ENCODE measurements at places on chromosomes 7 and 10.
A peak's percentile ranks its signal among the peaks of the same experiment; 100 is the strongest.

GRCh38 chr7:138237995-138238394 lies 161.7 kb downstream of the AKR1D1 start:
- DNase-seq, result no peak

DNA sequence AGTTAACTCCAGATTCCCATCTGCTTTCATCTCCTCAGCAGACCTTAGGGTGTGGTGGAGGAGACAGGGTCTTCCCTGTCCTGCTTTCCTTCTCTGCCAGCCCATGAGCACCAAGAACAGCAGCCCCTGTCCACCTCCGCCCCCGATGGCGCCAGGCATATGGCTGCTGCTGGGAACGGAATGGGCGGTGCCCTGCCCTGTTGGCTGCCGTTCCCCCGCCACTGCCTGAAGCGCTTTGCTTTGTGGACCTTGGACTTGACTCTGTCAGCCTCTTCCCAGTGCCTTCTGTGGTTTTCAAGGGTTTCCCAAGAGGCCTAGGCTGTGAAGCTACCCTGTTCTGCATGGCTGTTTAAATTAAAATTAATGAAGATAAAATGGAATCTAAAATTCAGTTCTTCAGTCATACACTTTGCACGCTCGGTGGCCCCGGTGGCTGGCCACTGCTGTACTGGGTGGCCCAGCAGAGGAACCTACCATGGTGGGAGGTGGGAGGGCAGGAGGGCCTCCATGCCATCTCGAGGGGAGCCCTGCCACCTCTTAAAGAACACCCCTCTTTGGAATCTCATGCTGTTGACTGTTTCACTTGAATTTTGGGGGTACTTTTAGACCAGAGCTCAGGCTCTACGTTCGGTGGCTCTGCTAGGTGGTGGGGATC lies 78.7 kb downstream of the NKX6-2 start:
- DNase-seq, result no peak

- no peak for DNase-seq
These were observed 2.9 kb upstream of the CDK14 start for GRCh38 chr7:90593205-90593604.

DNA sequence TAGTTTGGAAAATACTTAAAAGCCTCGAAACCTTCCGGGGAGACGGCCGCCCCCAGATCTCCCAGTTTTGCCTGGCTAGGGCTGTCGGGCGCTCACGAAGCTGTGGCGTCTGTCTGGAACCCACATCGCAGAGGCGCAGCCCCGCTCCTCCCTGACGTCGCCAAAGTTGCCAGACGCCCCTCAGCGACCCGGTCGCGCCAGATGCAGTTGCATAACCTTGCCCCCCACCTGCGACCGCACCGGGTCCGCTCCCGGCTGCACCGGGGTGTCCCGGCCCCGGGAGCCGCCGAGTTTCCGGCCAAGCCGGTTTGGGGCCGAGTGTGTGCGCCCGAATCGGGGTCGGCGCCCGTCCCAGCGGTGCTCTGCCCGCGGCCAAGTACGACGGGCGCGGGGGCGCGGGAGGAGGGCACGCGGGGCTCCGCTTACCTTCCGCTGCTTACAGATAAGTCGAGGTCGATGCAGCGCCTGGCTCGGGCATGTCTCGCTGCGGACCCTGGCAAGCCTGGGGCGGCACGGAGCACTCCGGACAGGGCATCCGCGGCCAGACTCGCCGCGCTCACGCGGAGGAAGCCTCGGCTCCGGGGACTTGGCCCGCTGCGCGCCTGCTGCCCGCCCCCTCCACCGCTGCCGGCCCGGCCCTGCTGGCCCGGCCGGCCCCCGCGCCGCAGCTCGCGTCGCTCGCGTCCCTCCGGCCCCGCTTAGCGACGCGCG lies 665 bp downstream of the INSYN2A start:
- peak; percentile 24 for DNase-seq

DNA sequence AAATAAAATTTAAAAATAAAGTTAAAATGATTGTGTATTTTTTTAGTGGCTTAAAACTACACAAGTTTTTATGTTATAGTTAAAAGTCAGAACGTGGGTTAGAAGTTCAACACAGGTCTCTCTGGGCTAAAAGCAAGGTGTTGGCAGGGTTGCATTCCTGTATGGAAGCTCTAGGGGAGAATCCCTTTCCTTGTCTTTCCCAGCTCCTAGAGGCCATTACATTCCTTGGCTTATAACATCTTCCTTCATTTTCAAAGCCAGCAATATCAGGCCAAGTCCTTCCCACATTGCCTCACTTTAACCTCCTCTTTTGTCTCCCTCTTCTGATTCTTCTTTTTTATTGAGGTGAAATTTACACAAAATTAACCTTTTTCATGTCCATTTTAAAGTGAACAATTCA lies 52.4 kb upstream of the EEPD1 start:
- no peak for DNase-seq

DNA sequence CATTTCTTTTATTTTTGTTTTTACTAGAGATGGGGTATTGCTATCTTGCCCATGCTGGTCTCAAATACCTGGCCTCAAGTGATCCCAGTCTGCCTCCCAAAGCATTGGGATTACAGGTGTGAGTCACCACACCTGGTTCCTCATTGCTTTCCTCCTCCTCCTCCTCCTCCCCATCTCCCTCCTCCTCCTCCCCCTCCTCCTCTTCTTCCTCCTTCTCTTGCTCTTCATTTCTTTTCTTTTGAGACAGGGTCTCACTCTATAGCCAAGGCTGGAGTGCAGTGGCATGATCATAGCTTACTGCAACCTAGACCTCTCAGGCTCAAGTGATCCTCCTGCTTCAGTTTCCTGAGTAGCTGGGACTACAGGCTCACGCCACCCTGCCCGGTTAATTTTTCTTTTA lies 22.2 kb downstream of the LRRC20 start:
- DNase-seq, result no peak

GRCh38 chr10:87605628-87606251 lies 53.9 kb upstream of the PAPSS2 start:
- peak; percentile 30 for DNase-seq

DNA sequence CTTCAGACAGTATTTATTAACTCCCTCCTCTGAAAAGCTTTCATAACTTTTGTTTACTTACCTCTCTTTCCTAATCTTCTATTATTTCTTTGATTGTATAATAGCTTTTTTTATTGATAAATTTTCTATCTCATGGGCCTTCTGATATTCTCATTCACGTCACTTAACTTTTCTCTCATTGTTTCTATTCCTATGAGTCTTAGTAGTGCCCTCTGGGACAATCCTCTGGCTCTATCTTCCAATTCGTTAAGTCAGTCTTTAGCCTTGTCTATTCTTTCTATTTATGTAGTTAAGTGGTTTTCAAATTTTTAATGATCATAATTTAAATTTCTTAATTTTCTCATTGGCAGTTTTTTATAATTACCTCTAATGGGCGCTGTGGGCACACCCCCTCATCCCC lies 6.4 kb upstream of the ELMO1 start:
- DNase-seq, result no peak

DNA sequence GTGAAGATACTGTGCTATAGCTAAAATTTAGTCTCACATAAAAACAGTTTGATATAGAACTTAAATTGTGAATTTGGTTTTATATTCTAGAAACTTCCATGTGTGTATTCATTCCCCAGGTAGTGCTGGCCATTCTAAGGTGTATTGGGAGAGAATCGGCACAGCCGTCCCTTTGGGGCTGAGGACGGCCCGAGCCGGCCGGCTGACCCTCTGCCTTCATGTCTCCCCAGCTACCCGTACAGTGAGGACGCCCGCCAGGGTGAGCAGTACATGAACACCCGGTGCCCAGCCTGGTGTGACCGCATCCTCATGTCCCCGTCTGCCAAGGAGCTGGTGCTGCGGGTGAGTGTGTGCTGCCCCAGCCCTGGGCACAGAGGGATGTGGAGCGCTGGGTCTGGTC lies 8.5 kb downstream of the NKX6-2 start:
- no peak for DNase-seq

GRCh38 chr10:131729361-131729760 lies 171.4 kb upstream of the PPP2R2D start:
- no peak for DNase-seq
